ENCODE measurements at places on chromosomes 13 and 19.

GRCh38 chr13:107200491-107200890, 632.6 kb upstream of the ARGLU1 start:
- no peaks in the 10 kb centered on the region for H3K36me3 ChIP-seq
- no peak overlapping the region for H3K27ac ChIP-seq
- H3K4me1 ChIP-seq = no peaks in the 10 kb centered on the region
- no peaks in the 10 kb centered on the region for H3K27me3 ChIP-seq
- no peak overlapping the region for H3K4me3 ChIP-seq

DNA sequence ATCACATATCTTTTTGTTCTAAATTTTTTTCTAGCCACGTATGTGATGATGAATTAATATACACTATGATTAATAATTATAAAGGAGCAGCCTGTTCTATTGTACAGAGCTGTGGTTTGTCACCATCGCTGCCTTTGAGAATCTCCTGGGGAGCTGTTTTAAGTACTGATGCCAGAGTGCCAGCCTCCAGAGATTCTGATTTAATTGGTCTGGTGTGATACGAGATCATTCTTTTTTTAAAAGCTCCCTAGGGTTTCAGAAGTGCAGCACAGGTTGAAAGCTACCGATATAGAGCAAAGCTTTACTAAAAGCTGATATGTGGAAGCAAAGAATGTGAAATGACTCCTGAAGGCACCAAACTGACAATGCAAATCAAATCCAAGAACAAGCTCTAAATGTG, 314.7 kb downstream of the ITGBL1 start:
- no peak overlapping the region for H3K4me3 ChIP-seq
- no peak overlapping the region for H3K27ac ChIP-seq
- no peaks in the 10 kb centered on the region for H3K27me3 ChIP-seq
- DNase-seq = no peak

DNA sequence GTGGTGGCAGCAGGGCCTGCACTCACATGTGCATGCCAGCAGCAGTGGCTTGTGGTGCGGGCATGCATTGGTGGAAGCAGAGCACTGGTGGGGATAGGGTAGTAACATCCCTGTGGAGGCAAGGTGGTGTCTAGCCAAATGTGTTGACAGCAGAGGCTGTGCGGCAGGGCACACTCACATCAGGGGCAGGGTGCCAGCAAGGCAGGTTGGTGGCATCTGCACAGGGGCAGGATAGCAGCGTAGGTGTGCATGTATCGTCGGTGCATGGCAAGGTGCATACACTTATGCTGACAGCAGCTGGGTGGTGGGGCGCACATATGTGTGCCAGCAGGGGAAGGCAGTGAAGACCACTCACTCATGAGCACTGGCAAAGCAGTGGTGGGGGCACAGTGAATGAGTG, 211.5 kb upstream of the CSNK1A1L start:
- H3K36me3 ChIP-seq = no peaks in the 10 kb centered on the region
- no peak for DNase-seq
- H3K27me3 ChIP-seq = no peaks in the 10 kb centered on the region
- H3K4me3 ChIP-seq = no peak overlapping the region
- H3K4me1 ChIP-seq = no peaks in the 10 kb centered on the region
- H3K27ac ChIP-seq = no peak overlapping the region

DNA sequence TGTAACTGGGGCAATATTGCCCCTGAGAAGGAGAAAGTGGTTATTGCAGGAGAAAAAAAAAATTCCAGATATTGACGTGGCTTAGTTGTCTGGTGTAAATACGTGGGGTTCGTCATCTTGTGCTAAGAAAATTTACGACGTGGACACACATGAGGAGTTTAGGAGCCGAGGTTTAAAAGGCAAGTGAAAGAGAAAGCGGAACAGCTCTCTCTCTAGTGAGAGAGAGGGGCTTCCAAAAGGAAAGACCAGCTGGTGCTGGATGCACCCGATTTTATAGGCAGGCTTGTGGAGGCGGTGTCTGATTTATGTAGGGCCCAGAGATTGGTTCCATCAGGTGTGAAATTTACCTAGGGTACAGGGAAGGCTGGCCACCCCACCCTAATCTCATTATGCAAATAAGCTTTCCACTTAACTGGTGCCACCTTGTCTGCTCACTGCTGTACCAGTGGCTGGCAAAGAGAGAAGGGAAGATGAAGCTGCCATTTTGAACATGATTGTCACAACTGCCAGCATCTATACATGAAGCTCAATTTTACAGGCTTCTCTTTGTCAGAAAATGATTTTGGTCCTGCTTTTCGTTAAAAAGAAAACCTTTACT, 845.1 kb downstream of the DACH1 start:
- no peaks in the 10 kb centered on the region for H3K27me3 ChIP-seq
- no peak overlapping the region for H3K27ac ChIP-seq
- H3K4me3 ChIP-seq = no peak overlapping the region
- no peaks in the 10 kb centered on the region for H3K36me3 ChIP-seq

- DNase-seq = no peak
- no peak overlapping the region for H3K4me3 ChIP-seq
- H3K36me3 ChIP-seq = no peaks in the 10 kb centered on the region
- H3K4me1 ChIP-seq = peaks cover 11% of the 10 kb centered on the region
Observed at GRCh38 chr13:26474286-26474685, 83.2 kb upstream of the WASF3 start.

DNA sequence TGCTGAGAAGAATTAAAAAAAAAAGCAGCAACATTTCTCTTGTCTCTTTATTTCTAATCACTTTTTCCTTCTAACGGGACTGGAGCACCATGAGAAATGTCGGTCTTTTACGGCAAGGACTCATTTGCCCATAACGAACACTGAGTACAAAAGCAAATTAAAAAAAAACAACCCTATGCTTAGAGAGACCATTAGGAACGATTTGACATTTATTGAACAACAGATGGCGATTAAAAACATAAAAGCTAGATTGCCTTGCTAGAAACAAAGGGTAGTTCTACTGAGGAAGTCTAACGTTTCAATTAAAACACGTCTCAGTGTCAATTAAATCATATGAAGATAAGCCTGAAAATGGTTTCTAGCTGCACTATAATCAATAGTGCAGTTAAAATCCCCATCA, 51.1 kb downstream of the OLFM4 start:
- no peak overlapping the region for H3K27ac ChIP-seq
- no peaks in the 10 kb centered on the region for H3K4me1 ChIP-seq
- no peaks in the 10 kb centered on the region for H3K27me3 ChIP-seq
- H3K36me3 ChIP-seq = no peaks in the 10 kb centered on the region
- DNase-seq = no peak

DNA sequence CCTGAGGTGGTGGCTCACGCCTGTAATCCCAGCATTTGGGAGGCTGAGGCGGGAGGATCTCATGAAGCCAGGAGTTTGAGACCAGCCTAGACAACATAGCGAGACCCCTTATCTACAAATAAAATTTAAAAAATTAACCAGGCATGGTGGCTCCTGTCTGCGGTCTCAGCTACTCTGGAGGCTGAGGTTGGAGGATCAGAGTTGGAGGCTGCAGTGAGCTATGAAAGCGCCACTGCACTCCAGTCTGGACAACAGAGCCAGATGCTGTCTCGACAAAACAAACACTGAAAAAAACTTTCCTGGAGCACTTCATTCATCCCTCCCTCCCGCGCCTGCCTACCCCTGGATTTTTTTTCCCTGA, 665 bp upstream of the ATG4D start:
- H3K36me3 ChIP-seq = peaks cover 12% of the 10 kb centered on the region
- no peak for DNase-seq
- H3K4me3 ChIP-seq = peak overlapping the region; percentile 90
- peaks cover 27% of the 10 kb centered on the region for H3K4me1 ChIP-seq

DNA sequence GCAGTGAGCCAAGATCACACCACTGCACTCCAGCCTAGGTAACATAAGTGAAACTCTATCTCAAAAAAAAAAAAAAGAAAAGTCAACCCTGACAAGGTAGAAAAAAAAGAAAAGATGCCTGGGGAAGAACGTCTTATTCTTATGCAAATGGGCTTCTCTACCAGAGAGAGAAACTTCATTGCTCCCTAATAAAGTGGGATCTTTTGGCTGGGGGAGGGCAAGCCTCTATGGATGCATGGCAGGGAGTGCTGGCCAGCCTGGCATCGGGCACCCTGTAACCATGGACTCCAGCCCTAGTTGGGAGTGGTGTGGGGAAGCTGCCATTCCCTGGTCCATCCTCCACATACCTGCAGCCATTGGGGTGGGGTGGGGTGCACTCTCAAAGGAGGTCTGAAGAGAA, 30.7 kb upstream of the ZNF728 start:
- no peak for DNase-seq
- no peaks in the 10 kb centered on the region for H3K4me1 ChIP-seq
- H3K27ac ChIP-seq = no peak overlapping the region
- H3K4me3 ChIP-seq = no peak overlapping the region
- H3K27me3 ChIP-seq = no peaks in the 10 kb centered on the region
- H3K36me3 ChIP-seq = no peaks in the 10 kb centered on the region

GRCh38 chr13:50809133-50810090, 34.1 kb downstream of the DLEU7 start:
- H3K4me3 ChIP-seq = no peak overlapping the region
- no peaks in the 10 kb centered on the region for H3K4me1 ChIP-seq
- H3K27me3 ChIP-seq = no peaks in the 10 kb centered on the region
- no peak overlapping the region for H3K27ac ChIP-seq

- no peak overlapping the region for H3K4me3 ChIP-seq
- H3K27ac ChIP-seq = no peak overlapping the region
- H3K27me3 ChIP-seq = no peaks in the 10 kb centered on the region
Observed at GRCh38 chr19:33487901-33488800, 33.4 kb downstream of the PEPD start.

DNA sequence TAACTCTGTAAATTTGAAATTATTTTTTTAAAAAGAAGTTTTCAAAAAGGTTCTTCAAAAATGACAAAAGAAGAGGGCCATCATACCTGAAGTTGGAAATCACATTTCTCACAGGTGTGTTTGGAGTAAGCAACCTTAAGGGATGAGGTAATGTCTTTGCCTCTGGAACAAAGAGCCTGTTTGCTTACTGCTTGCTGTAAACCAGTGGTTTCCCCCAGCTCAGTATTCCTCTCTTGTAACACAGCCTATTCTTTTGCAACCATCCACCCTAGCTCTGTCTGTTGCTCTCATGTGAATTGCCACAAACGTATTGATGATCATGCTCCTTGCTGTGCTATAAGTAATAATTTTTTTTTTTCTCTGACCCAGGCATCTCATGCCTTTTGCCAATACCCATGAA, 38.1 kb downstream of the UCHL3 start:
- H3K27ac ChIP-seq = no peak overlapping the region
- peaks cover 22% of the 10 kb centered on the region for H3K36me3 ChIP-seq
- no peak for DNase-seq
- H3K27me3 ChIP-seq = no peaks in the 10 kb centered on the region
- H3K4me3 ChIP-seq = no peak overlapping the region

DNA sequence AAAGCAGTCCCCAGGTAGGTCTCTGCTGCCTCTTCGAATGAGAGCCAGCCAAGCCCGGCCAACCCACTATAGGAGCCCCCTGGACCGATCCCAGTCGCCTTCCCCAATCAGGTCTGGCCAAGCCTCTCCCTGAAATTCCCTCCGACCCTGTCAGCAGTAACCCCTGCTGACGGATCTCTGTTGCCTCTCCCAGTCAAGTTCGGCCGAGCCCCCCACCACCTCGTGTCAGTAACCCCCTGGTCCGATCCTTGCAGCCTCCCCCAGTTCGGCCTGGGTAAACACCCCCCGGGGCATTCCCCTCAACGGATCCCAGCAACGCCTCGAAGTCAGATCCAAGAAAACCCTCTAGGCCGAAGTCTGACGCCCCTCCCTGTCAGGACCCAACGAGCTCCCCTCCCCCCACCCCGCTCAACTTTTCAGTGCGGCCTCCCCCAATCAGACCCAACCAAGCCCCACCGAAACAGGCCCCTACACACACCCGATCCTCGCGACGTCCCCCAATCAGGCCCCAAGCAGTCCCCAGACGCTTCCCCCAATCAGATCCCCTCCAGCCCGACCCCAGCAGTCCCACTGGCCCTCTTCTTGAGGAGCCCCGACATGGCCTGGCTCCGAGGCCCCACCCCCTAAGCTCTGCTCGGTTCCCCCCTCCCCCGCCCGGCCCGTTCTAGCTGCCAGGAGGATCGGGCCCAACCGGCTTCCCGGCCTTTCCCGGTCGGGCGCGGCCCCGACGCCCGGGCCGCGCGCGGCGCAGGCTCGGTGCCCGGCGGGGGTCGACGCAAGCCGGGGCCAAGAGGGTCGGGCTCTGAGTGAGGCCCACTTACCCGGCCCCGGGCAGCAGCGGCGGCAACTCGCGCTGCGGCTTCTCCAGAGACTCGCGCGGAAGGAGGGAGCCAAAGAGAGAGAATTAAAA, 1.8 kb downstream of the TNPO2 start:
- no peaks in the 10 kb centered on the region for H3K27me3 ChIP-seq
- H3K4me3 ChIP-seq = peak overlapping the region; percentile 69
- peak; percentile 14 for DNase-seq
- H3K27ac ChIP-seq = peak overlapping the region; percentile 34

GRCh38 chr19:30555075-30555790, 183.0 kb downstream of the ZNF536 start:
- peaks cover 3% of the 10 kb centered on the region for H3K27me3 ChIP-seq
- DNase-seq = no peak
- no peak overlapping the region for H3K27ac ChIP-seq
- no peaks in the 10 kb centered on the region for H3K4me1 ChIP-seq

DNA sequence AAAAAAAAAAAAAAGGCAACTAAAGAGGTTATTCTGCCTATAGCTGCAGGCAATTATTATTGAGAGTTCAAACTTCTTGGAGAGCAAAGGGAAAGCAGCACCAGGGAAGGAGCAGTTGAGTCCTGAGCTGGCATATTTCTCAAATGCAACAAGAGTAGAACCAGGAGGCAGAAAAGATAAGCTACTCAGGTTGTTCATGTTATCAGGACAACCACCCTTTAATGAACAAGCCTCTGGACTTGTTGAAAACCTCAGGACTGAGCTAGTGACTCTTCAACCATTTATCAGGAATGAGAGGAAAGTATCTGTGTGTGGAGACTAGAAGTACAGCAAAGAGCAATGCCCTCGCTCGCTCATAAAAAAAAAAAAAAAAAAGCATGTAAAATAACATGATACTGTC, 183.0 kb downstream of the KCTD12 start:
- no peak for DNase-seq
- H3K27ac ChIP-seq = no peak overlapping the region
- H3K27me3 ChIP-seq = no peaks in the 10 kb centered on the region
- H3K4me3 ChIP-seq = no peak overlapping the region

- peak overlapping the region; percentile 15 for H3K4me3 ChIP-seq
- peaks cover 5% of the 10 kb centered on the region for H3K36me3 ChIP-seq
- no peak for DNase-seq
Observed at GRCh38 chr19:14002571-14003250, 3.4 kb downstream of the RFX1 start.

- no peak overlapping the region for H3K27ac ChIP-seq
- no peaks in the 10 kb centered on the region for H3K4me1 ChIP-seq
- no peak overlapping the region for H3K4me3 ChIP-seq
- no peaks in the 10 kb centered on the region for H3K27me3 ChIP-seq
- H3K36me3 ChIP-seq = no peaks in the 10 kb centered on the region
Observed at GRCh38 chr19:14325863-14326262, 55.4 kb upstream of the ADGRE5 start.

DNA sequence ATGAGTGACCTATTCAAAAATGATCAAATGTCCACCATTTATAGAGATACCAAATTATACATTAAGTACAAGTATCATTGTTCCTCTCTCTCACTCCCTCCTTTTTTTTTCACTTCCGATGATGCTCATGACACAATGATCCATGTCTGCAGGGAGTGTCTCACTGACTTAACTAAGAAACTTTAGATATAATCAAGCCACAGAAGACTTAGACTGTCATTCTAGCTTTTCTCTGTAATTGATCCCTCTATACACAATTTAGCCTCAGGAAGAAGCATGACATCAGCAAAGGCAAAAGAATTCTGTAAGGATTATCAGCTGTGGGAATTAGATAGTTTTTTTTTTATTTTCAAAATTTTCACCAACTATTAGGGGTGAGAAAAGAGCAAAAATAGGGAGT, 734.9 kb upstream of the PCDH9 start:
- H3K4me1 ChIP-seq = no peaks in the 10 kb centered on the region
- H3K36me3 ChIP-seq = no peaks in the 10 kb centered on the region
- no peak overlapping the region for H3K4me3 ChIP-seq
- H3K27ac ChIP-seq = no peak overlapping the region
- H3K27me3 ChIP-seq = no peaks in the 10 kb centered on the region
- no peak for DNase-seq

All from CD4-positive, alpha-beta T cell (primary cell).